ENCODE measurements at places on chromosomes 3 and 15. TPM values are rescaled to one million over a fixed set of nuclear protein-coding genes. Genes with fewer than 3 reads are reported as not detected.

DNA sequence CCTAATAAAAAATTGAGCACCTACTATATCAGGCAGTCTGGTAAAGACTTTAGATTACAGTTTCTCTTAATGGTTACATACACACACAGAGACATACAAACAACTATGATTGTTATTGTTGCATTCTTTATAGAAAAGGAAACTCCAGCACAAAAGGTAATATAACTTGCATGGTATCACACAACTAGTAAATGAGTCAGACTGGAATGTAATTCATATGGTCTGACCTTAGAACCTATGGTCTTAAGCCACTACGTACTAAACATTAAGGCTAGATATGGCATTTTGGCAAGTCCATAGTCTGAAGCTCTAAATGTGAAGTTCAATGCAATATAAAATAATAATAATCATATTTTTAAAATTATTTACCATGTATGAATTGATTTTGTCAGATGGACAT lies 380.6 kb downstream of the LSAMP start:
- no peak for DNase-seq

GRCh38 chr15:88341006-88341405 lies 84.5 kb upstream of the NTRK3 start:
- DNase-seq = no peak

- no peak for DNase-seq
Observed at GRCh38 chr3:8893001-8893400, 70.3 kb downstream of the RAD18 start.

The SAMMSON gene
- not detected for total RNA-seq

The SNAPC5 gene
- total RNA-seq = 22.2 TPM

The LRRC31 gene
- 2.9 TPM for total RNA-seq
